ENCODE measurements at places on chromosomes 12 and 14.

GRCh38 chr14:50059763-50060616 is 56.4 kb downstream of the VCPKMT start:
- DNase-seq, result no peak

- peak; percentile 15 for DNase-seq
These were observed 140.3 kb downstream of the TMEM30B start for GRCh38 chr14:61140872-61141271.

GRCh38 chr14:100117633-100118395 is 41.6 kb downstream of the DEGS2 start:
- no peak for DNase-seq

DNA sequence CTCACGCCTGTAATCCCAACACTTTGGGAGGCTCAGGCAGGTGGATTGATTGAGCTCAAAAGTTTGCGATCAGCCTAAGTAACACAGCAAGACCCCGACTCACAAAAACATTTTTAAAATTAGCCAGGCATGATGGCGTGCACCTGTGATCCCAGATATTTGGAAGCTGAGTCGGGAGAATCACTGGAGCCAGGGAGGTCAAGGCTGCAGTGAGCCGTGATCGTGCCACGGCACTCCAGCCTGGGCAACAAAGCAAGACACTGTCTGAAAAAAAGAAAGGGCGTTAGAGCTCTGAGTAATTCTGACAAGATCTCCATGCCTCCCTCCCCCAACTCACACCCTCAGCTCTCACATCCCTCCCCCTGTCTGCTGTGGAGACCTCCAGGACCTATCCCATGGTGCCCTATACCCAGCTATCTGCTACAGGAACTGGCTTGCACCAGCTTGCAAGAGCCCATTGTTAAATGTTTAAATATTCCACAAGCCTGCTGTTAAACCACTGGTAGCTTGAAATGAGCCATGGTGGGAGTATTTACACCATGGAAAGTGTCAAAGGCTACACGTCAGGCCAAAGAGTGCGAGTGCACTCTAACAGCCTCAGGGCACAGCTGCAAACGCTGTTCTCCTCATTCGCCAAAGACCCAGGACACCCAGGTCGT is 35.1 kb upstream of the PPP2R5C start:
- no peak for DNase-seq

DNA sequence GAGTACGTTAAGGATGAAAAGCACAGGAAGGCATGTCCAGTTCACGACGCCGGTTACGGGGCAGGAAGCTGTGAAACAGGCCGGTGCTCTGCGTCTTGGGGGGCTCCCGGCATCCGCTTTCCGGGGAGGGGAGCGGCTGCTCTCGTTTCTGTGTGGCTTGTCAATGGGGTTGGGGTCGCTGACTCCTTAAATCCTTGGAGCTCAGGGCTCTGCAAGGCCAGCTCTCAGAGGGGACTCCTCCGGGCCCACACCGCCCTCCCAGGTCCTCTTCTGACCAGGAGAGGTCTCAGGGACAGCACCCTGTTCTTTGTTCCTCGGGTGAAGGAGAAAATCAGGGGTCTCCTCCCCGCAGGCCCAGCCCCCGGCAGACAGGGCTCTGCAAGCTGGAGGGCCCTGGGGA is 78.1 kb downstream of the GALNT9 start:
- DNase-seq, result no peak

GRCh38 chr12:101493556-101493955 is 18.4 kb downstream of the SPIC start:
- no peak for DNase-seq

DNA sequence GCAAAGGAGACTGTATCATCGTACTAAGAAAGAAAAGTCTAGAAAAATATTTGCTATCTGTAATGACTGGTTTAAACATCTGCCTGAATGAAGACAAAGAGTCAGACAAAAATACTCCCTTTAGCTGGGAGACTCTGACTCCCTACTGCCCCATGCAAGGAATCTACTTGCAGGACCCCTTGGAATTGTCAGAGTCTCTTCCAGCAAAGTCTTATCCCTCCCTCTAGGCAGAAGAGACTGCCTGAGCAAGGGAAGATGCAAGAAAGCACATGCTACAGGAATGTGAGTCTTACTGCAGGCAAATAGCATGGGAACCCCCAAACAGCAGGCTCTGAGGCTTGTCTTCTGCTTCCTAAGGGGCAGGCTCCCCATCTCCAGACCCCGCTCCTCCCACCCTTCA is 154.0 kb downstream of the KCNA5 start:
- DNase-seq, result no peak

DNA sequence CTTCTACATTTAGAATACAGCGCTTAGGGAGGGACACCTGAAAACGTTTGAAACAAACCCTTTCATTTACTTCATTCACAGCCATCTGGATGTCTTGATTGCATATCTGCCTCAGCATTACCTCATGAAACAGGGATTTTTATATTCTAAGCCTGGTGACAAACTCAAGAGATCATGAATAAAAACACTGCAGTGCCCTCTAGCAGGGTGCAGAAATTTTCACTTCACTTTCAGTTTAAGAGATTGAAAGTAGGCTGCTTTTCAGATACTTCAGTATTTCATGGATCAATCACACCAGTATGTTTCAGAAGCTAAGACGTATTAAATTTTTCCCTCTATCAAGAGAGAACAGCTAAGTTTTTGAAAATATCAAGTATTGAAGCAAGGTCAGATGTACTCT is 467.8 kb downstream of the MDGA2 start:
- peak; percentile 17 for DNase-seq

GRCh38 chr12:62793256-62794217 is 141.4 kb downstream of the PPM1H start:
- peak; percentile 72 for DNase-seq

DNA sequence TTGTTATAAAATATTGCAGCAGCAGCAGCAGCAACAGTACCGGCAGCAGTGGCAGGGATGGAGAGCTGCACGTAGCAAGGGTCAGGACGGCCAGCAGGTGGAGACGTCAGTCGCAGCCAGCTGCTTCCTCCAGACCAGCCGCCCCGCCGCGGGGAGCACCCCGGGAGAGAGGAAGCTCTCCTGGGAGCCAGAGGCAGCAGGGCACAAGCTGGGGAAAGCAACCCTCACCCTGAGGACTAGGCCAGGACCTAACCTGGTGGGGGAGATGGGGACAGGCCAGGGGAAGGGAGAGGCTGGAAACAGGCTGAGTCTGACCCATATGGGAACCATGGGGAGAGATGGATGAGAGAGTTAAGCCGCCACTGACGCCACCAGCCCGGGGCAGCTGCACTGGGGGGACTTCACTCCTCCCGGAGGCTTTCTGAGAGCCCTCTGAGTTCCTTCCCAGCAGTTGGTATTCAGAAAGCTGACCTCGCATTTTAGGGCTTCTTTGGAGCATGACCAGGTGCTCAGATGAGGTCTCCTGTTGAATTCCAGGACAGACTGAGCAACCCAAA is 56.3 kb downstream of the SPTB start:
- peak; percentile 54 for DNase-seq

GRCh38 chr12:513446-513845 is 53.7 kb downstream of the B4GALNT3 start:
- DNase-seq, result no peak

GRCh38 chr14:105358140-105358846 is 40.0 kb upstream of the TEX22 start:
- DNase-seq, result no peak

DNA sequence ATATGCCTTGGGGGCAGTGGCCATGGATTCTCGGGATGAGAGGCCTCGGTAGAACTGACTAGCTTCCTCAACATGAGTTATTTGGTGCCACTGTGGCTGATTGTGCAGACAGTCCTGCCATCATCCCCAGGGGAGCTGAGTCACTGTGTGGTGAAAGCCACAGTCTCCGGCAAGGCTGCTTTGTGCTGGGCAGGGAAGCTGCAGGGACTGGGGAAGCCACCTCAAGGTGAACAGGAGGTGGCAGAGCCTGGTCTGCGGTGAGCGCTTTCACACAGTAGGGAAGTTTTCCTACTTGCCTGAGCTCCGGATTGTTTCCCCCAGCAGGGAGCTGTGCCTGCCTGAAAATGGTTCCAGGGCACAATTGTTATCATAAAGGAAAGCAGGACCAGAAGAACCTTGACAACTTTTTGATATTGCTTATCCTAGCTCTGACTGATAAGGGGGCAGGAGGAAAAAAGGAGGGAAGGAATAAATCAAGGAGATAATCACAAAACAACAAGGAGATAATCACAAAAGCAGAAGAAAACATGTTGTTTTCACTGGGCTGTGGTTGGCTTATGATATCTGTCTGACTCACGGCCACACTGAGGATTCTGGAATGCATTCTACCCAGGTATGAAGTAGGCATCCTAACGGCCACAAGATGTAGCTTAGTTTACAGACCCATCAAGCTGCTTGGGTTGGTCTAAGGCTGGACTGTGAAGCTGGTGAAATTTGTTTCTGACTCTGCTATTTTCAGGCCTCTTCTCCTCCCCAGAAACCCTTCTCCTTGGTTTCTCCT is 32.2 kb upstream of the GNG2 start:
- DNase-seq, result peak; percentile 44

DNA sequence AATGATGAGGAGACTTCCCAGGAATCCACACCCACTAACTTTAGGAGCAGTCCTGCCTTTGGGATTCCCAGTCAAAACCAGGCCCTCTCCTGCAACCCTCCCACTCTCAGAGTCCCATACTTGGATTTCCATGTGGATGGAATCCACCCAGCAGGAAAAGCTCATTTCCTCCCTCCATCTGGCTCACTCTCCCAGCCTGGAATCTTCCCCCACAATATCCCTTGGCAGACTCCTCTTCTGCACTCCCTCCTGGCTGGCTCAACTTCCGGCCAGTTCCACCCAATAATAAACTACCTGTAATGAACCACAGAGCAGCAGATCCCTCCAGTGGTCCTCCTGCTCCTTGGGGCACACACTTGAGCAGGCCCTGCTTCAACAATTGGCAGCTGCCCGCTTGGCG is 102.8 kb upstream of the EGLN3 start:
- DNase-seq, result no peak

GRCh38 chr12:29081101-29081500 is 68.0 kb upstream of the FAR2 start:
- no peak for DNase-seq
